Activated CD8-positive, alpha-beta memory T cell treated with anti-CD3 and anti-CD28 coated beads for 24 hours (primary cell): ENCODE measurements at places on chromosomes 2 and 18.

DNA sequence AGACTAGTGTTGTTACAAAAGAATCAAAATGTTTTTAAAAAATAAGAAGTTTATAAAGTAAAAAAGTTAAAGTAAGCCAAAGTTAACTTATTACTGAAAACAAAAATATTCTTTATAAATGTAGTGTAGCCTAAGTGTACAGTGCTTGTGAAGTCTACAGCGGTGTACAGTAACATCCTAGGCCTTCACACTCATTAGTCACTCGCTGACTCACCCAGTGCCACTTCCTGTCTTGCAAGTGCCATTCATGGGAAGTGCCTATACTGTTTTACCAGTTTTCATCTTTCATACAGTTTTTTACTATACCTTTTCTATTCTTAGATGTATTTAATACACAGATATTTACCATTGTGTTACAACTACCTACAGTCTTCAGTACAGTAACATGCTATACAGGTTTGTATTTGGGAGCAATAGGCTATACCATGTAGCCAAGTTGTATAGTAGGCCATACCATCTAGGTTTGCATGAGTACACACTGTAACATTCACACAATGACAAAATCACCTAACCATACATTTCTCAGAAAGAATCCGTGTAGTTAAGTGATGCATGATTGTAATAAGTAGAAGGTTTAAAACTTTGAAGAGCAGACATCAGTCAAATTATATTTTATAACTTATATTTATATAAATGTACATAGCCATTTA, 13.4 kb downstream of the SERPINB7 start:
- DNase-seq, result peak; percentile 56

DNA sequence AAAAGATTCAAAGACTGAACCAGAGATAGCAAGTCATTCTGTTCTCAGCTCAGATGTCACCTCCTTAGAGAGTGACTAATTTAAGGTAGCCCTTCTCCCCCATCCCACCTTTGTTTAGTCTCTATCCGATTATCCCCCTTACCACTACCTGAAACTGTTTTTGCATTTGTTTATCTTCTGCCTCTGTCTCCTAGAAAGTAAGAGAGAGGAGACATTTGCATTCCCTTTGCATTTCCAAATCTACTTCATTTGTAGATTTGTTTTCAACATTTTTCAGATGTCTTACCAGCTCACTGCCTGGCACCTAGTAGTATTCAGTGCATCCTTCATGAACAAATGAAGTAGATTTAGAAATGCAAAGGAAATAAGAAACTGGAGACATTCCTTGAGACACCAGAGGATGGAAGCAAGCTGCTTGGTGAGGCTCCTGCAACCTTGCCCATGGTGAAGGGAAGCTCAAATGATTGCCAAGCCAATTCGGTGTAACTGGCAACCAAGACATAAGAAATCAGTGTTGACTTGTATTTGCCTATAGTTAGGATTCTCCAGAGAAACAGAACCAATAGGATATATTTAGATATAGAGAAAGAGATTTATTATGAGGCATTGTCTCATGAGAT, 385.7 kb downstream of the STK39 start:
- no peak for DNase-seq

DNA sequence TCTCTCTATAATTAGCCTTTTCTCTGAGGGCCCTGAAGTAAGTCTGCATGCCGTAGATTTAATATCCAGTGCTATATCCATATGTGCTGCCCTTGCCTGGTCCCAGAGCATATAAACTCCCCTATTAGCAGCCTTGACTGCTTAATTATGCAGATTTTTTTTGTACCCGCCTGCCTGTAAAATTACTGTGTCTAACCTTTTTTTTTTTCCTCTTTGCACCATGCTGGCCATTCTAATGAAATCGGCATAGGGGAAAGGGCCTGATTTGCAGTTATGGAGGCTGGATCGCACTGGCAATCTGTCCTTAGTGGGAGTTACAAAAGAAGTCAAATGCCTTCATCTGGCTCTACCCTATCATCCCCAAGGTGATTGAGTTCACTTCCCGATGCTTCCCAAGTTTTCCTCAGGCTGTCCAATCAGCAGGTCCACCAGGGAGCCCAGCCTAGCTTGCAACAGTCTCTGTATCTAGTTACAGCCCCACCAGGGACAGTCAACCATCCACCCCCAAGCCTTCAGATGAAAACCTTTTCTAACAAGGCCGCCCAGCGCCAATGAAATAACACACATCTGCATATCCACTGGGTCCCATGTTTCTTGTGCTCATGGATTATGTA, 239.0 kb downstream of the ZNF521 start:
- no peak for DNase-seq

DNA sequence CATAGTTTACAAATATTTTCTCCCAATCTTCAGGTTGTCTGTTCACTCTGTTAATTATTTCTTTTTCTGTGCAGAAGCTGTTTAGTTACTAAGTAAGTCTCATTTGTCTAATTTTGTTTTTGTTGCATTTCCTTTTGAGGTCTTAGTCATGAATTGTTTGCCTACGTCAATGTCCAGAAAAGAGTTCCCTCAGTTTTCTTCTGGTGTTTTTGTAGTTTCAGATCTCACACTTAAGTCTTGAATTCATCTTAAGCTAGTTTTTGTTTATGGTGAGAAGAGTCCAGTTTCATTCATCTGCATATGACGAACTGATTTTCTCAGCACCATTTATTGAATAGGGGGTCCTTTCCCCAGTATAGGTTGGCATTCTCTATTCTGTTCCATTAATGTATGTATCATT, 1252.2 kb upstream of the TMEFF2 start:
- DNase-seq, result no peak

DNA sequence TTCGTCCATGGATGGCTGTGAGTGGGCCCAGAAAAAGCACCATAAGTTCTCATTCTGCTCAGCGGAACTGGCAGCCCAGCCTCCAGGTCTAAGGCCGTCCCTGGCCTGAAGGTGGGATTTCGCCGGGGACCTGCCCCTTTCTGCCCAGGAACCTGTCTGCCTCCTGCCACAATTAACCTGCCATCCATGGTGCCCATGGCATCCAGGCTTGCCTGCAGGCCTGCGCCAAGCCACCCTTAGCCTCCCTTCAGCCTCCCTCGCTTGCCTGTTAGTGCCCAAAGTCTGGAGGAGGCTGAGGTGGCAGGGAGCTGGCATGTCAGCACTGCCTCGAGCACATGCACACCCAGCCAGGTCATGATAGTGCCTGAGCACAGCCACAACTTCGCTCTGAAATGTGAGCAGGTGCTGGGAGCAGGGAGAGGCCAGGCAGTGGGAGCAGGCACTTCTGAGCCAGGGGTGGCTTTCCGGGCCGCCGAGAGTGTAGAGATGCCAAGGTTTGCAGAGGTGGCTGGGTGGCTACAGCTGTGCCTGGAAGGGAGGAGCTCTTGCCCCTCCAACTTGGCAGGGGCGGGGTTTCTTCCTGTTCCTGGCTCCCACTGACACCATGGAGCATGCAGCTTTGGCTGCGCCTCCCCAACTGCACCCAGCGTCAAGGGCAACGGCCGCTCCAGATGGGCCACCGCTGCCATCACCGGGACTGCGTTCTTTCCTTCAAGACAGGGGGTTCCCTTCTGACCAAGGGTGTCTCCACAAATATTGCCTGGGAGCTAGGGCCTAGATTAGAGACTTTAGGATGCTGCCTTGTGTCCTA, 648.9 kb upstream of the VRK2 start:
- DNase-seq, result no peak

DNA sequence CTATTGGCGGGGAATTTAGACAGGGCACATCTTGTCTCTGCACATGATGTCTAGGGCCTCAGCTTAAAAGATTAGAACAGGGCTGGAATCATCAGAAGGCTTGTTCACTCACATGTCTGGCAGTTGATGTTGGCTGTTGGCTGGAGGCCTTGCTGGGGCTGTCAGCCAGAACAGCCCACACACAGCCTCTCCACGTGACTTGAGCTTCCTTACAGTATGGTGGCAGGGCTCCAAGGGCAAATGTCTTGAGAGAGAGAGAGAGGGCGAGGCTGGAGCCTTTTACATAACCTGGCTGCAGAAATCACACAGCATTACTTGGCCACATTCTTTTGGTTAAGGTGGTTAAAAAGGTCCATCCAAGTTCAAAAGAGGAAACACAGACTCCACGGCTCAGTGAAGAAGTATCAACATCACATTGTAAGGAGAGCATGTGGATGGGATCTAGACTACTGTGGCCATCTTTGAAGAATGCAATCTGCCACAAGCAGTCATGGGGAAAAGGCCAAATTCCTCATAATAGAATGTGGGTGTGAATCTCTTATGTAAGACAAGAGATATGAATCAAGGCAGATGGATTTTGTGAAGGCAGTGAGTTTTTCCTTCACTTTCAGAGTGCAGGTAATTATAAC, 30.4 kb downstream of the SRSF7 start:
- DNase-seq, result no peak

GRCh38 chr2:172329774-172330671, 97.4 kb upstream of the ITGA6 start:
- DNase-seq, result no peak

DNA sequence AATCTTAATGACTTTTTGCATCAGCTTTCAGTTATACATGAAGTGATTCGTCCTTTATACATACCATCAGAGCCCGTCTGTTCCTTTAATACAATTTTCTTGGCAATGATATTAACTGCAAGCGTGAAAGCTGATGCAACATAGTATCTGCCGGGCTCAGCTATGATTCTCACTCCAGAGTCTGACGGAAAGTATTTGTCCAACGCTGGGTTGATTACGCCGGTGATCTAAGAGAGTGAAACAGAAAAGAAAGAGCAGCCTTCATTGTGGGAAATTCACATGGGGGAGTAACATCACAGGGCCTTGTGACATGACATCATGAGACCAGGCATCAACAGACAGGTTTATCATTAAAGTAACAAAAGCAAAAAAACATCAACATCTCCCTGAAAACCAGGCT, 6.2 kb downstream of the ODC1 start:
- DNase-seq, result no peak

- DNase-seq, result no peak
These were observed 186.2 kb upstream of the GCFC2 start for GRCh38 chr2:75896779-75897366.

- DNase-seq, result no peak
These were observed 303.8 kb downstream of the TDRD15 start for GRCh38 chr2:21427606-21428005.

DNA sequence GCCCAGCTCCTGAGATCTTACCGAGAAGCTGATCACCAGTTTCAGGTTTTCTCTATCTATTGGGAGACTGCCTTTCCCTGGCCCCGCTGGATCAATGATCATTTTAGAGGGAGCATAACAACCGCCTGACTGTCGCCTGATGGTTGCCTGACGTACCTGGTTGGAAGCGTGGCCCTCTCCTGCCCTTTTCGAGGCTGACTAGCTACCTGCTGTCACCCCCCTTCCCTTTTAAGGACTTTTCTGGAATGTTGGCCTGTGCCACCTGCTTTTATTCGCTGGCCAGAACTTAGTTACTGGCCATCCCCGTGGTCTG, 562 bp upstream of the MFSD2B start:
- no peak for DNase-seq

- no peak for DNase-seq
These were observed 25.5 kb downstream of the SLC4A5 start for GRCh38 chr2:74317701-74318100.

DNA sequence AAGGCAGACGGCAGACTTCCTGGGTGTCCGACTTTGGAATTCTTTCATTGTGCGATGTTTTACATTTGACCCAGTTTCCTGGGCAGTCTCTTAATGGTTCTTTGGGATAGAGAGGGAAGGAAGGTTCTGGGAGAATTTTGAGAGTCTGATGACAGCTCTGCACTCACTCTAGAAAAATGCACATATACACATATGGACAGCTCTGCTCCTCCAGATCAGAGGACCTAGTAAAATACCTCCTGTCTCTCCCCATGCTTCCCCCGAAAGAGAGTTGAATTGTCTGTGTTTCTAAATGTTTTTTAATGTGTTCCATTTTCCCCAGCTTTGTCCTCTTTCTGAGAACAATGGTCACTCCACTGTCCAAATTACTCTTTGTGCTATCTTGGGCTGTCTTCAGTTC, 102.0 kb upstream of the CXCR4 start:
- no peak for DNase-seq

- no peak for DNase-seq
These were observed 60.7 kb upstream of the ITGA4 start for GRCh38 chr2:181396256-181397123.

GRCh38 chr2:100427627-100428258, 10.3 kb upstream of the CHST10 start:
- DNase-seq, result peak; percentile 81

DNA sequence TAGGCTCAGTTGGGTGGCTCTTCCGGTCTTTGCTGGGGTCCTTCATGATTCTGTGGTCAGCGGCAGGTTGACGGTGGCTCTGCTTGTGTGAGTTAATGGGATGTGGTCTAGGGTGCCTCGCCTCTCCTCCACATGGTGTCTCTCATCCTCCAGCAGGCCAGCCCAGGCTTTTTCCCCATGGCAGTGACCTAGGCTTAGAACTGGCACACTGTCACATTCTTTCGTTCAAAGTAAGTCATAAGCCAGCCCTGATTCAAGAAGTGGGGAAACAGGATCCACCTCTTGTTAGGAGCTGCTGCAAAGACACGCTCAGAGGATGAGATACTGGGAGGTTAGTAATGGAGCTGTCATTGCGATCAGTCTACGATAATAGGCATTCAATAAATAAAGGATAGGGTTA, 46.0 kb upstream of the CTIF start:
- no peak for DNase-seq

DNA sequence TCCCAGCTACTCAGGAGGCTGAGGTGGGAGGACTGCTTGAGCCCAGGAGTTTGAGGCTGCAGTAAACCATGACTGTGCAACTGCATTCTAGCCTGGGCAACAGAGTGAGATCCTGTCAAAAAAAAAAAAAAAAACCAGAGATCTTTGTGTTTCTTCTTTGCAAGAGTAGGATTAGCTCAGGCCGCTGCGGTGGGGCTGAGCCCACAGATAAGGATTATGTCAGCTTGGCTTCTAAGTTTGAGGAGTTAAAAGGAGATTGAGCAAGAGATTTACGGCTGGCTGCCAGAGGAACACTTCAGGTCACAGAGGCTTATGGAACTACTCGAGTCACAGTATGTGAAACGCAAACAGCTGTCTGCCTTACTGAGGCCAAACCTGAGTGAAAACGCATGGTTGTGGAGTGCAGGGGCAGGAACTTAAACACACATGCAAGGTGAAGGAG, 146.7 kb upstream of the L3MBTL4 start:
- DNase-seq, result no peak

DNA sequence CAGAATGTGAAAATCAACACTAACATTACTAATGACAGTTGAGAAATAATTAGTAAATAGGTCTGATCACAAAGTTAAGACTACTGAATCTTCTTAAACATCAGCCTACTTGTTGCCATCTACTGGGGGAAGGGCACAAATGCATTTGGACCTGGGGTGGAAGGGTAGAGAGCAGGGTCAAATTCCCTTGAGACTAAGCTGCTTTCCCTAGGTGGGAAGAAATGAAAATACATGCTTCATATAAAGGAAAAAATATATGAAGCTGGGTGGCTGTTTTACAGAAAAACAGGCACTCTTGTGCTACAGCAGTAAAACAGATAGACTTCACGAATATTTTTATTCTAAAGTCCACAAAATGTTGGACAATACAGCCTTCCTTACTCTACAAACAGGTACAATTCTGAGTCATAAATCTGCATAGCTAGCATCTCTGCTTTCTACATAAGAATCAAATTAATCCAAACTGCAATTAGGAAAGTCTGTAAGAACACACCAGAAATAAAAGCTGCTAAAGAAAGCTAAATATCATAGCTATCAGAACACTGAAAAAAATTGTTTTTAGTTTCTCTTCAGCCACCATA, 10.9 kb downstream of the TRIP12 start:
- DNase-seq, result no peak

GRCh38 chr2:10478916-10479315, 30.8 kb upstream of the ODC1 start:
- no peak for DNase-seq
